Esophagus squamous epithelium (tissue), 5 donors: ENCODE measurements at places on chromosomes 5 and 9.

DNA sequence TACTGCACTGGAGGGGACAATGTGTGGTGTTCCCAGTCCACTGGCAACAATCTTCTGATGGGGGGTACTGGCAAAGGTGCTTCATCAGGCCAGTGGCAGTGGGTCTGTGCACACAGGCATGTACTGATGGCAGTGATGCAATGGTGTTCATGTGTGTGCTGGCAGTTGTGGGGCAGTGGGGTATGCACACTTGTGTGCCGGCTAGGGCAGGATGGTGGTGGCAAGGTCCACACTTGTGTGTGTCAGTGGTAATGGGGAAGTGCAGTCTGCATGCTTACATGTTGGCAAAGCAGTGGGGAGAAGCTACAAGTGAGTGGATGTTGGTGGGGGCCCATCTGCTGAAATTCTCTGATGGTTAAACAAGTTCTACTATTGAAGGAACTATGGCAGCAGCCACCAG, 504.6 kb upstream of the ZNF462 start:
- DNase-seq: no peak

DNA sequence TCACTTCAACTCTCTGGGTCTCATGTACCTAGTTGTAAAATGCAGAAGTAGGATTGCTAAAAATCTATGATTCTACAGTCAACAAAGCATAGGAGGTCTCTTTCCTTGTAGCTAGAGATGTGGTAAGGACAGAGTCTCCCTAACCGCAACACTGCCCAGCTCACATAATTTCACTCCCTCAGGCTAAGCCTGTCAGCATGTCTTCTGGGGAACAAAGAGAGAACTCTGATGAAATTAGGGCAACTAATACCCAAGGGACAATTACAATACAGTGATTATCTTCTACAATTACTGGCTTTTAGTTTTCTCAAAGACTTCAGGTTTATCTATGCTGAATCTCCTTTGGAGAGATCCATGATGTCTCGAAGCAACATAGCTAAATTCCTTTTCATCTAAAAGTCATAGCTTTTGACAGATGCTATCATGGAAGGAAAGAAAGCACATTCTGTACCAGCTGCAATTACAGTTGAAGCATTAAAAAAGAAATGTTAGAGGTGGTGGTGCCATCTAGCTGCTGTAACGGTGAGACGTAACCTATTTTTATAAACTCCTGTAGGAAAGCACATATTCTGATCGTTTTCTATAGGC, 141.1 kb upstream of the TARS1 start:
- DNase-seq: no peak

- no peak for DNase-seq
Observed at GRCh38 chr5:136132087-136132486, 558 bp upstream of the SMAD5 start.

GRCh38 chr9:99878651-99879050, 27.8 kb upstream of the STX17 start:
- DNase-seq: no peak

DNA sequence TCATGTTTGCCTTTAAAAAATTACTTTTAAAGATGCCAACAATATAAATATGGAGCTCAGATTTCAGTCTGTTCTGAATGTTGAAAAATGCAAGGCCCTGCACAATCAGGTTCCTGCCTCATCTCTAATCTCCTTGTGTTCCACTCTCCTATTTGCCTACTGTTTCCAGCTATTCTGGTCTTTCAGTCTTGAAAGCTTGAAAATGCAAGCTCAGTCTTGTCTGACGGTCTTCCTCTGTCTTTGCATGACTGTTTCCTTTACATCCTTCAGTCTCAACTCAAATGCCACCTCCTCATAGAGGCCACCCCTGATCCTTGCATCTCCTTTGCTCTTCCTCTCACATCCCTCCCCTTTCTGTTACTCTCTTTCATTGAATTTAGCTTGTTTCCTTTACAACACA, 354.9 kb downstream of the KIF4B start:
- no peak for DNase-seq

DNA sequence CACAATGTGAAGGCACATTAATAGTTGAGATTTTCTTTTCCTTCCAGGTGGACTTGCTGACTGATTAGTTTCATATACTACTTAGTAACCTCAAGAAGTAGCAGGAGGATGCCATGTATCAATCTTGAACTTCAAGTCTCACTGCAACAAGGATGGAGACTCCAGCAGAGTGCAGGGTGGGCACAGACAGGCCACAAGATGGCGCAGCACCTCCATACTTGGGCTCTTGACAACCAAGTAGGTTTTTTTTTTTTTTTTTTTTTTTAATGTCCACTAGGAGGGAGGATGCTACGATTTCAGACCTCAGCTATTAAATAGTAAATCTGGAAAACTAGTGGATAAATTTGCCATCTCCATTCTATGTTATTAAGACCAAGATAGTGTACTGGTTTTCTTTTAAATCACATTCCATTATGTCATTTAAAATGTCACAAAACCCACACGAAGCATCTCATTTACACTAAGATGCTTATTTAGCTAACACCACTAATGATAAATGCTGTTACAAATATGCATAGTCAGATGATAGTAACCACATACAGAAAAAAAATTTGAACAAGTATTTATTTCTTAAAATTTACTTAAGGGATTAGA, 58.6 kb downstream of the IL6ST start:
- DNase-seq: no peak

GRCh38 chr9:133701321-133701980, 36.7 kb downstream of the SARDH start:
- no peak for DNase-seq

DNA sequence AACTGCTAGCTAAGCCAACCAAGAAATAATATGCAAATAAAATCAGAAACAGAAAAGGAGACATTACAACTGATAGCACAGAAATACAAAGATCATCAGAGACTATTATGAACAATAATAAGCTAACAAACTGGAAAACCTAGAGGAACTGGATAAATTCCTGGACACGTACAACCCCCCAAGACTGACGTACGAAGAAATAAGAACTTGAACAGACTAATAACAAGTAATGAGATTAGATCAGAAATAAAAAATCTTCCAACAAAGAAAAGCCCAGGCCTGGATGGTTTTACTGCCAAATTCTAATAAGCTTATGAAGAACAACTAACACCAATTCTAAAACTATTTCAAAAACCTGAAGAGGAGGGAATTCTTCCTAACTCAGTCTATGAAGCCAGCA, 67.9 kb downstream of the EPB41L4A start:
- no peak for DNase-seq

GRCh38 chr9:8078641-8079140, 279.1 kb upstream of the DMAC1 start:
- no peak for DNase-seq

GRCh38 chr5:60634051-60634450, 65.9 kb downstream of the DEPDC1B start:
- no peak for DNase-seq

GRCh38 chr5:72015103-72015548, 92.1 kb upstream of the MAP1B start:
- DNase-seq: no peak

- DNase-seq: no peak
Observed at GRCh38 chr9:89640361-89640760, 35.5 kb downstream of the GADD45G start.

DNA sequence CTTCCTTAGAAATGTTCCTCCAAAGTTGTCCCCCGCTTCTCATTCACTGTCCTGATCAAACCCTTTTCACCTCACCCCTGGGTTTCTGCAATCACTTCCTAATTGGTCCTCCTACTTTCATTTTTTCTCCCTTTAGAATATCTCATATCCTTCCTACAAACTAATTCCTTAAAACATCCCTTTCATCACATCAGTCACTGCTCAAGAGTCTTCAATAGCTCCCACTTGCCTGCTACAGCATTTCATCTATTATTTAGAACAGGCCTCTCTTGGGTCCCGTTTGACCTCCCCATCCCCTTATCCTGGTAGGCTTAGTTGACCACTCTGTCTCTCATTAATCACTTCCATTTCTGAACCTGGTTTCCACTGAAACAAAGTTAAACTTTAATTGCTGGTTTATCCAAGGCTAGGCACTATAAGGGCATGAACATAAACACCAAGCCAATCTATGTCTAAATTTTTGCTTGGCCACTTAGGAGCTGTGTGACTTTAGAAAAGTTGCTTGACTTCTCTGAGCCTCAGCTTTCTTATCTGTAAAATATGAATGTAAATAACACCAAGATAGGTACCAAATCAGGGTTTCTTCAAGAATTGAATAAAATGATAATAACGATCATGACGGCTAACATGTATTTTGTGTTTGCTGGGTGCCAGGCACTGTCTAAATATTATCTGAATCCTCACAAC, 202.1 kb upstream of the WWC1 start:
- no peak for DNase-seq

DNA sequence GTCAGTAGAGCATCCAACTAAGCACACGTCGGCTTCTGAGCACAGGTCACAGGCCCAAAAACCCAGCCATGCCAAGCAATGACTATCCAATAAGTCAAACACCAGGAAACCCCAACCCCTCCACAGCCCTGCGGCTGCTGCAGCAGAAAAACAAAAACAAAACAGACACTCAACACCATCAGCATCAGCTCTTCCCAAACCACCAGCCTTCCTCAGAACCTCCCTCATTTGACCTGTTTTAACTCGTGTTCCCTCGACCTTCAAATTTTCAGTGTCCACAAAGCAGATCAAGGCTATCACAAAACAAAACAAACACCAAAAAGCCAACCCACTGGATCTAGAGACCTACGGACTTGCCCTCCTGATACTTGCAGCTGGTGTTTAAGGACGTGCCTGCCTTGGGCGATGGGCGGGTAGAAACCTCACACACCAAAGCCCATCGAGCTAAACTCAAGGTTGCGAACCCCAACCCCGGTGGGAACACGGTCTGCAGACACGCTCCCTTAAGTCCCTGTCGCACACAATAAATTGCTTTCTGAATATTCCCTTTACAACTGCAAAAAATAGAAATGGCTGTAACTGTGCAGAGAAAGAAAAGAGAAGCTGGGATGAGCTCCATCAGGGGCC, 247.1 kb upstream of the ANKRD55 start:
- DNase-seq: no peak

- DNase-seq: no peak
Observed at GRCh38 chr5:177496727-177497291, 595 bp downstream of the PDLIM7 start.

DNA sequence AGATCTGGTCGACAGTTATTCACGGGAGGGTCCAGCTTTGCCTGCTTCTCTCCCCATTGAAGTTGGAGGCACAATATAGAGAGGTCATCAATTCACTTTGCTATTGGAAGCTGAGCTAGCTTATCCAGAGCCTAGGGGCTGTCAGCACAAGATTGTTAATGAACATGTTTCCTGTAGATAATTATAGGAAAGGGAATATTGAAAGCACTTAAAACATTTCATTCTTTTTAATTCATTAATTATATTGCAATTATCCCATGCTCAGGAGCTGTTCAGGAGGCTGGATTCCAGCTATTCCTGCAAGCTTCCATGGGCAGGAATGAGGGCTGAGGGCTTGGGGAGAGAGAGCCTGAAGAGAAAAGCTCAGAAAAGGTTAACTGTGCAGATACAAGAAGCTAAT, 153.1 kb upstream of the BRINP1 start:
- no peak for DNase-seq

- DNase-seq: no peak
Observed at GRCh38 chr9:137515338-137515724, 34.9 kb downstream of the PNPLA7 start.

DNA sequence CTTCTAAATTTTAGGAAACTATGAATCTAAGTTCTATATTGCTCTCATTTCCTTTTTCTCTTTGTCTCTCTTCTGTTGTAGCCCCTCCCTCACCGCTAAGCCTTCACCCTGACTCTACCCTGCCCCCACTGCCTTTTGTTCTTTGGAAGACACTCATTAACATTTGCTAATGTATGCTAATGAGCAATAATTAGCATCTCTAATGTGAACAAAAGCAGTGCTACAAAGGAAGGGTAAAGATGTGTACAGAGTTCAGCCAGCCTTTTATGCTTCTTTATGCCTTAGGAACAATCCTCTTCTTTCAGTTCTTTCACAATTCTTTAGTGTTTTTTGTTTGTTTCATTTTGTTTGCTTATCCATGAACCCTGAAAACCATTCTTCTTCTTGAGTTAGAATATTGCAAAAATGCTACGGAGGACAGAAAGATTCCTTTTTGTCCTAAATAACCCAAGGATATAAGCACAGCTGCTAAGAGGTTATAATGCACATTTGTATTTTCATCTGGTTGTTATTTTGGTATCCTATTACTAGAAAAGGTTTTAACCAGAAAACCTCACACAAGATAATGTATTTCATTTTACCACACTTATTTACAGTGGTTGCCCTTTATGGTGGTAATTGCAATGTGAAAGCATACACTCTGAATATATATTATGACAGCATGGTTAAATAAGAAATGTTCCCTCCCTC, 159.3 kb downstream of the TMC1 start:
- no peak for DNase-seq

DNA sequence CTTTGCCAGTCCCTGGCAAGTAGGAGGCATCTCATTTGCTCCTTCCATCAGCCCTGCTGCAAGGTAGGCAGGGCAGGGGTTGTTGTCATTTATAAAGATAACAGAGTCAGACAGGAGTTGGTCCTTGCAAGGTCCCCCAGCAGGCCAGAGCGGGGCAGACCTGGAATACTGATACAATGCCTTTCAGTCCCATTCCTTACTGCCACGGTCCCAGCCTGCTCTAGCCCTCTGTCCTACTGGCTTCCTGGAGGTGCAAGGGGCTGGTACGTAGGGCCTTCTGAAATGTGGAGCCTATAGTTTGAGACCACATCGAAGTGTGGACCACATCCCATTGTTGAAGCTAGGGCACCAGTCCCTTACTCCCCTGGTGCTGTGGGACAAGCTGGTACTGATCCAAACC, 42.8 kb upstream of the PITX1 start:
- DNase-seq: no peak

GRCh38 chr5:61801174-61801573, 469.1 kb downstream of the ZSWIM6 start:
- DNase-seq: no peak

DNA sequence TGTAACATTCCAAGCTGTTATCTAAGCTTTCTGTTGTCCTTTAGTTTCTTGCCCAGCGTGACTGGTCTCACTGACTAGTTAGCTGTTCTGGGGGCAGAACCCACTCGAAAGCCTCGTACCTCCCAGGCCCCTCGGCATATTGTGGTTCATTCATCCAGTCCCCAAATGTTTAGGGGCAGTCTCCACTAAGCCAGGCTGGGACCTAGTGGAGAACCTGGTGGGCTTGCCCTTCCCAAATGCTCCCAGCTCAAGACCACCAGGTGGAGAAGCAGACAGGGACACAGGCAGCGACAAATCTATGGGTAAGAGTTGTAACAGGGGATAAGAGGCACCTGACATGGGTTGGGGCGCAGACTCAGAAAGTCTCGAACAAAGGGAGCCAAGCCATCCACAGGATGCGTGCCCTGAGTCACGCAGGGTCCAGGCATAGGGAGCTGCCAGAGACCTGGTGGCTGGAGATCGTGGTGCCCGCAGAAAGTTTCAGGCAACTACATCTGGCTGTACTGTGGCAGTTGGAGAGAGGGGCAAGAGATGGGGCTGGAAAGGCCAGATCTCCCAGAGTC, 851 bp upstream of the EEIG1 start:
- no peak for DNase-seq
